Epithelial cell of proximal tubule (primary cell): ENCODE measurements at places on chromosomes 7 and 10. TPM values are rescaled to one million over a fixed set of nuclear protein-coding genes. Genes with fewer than 3 reads are reported as not detected.

DNA sequence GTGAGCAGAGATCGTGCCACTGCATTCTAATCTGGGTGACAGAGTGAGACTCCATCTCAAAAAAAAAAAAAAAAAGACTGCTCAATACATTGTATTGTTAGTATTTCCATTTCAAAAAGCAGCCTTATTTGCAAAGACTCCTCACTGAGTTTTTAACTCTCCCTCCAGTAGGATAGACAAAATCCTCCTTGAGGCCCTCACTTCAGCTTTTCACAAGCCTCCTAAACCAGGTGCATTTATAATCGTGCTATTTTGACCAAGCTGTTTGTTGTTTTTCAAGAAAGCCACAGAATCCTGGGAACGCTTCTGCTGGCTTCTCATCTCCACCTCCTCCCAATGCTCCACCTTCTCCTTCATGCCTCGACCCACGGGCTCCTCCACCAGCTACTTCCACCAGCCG is 6.3 kb upstream of the DDIT4 start:
- DNase-seq = no peak

GRCh38 chr7:21071561-21072501 is 285.1 kb upstream of the SP8 start:
- no peak for DNase-seq

GRCh38 chr7:142925413-142925812 is 8.1 kb downstream of the TRPV5 start:
- DNase-seq = no peak

GRCh38 chr10:64376167-64376566 is 855.0 kb downstream of the REEP3 start:
- DNase-seq = no peak

DNA sequence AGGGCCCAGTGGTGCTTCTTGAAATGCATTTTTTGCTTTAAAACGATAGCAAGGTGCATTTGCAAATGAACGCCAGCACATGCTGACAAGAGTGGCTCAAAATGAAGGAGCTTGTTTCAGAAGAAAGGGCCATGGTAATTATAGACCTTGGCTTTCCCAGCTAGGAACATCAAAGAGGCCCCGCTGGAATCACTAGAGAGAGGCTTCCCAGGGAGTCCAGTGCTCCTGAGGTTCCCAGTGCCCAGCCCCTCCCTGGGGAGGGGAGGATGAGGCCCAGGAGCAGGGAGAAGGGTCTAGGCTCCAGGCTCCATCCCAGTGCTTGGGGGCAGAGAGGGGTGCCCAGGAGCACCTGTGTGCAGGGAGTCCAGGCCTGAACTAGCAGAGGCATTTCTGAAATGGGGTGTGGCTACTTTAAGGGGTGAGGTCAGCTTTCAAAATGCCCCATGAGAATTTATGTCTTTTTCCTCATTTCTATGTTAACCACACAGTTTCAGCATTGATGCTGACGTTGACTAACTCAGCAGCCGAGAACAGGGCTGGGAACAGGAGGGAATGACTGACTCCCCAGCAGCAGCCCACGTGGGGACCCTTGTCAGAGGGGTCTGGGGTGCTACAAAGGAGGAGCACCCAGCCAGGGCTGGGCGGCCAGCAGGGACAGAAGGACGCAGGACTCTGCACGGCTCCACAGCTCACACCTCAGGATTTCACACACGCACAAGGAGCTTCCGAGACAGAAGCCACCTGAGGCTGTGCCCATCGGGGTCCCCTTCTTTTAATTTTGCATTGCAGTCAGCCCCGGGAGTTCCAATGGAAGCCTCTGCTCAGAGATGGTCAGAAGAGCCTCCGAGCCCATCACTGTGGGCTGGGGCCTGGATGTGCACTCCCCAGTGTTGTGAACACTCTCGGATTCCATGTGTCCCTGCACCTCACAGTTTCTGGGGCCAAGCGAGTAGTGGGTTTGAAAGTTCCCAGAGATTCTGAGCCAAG is 570.2 kb downstream of the PTPRN2 start:
- no peak for DNase-seq

- no peak for DNase-seq
Measured at GRCh38 chr10:59900048-59900727, 6.2 kb downstream of the CCDC6 start.

- no peak for DNase-seq
Measured at GRCh38 chr7:51060536-51060935, 256.1 kb downstream of the COBL start.

The HEPACAM2 gene
- not detected in 2 replicates for total RNA-seq

The CRTAC1 gene
- 0.06 TPM in 1 of 2 replicates, not detected in the other for total RNA-seq

The BICC1 gene
- total RNA-seq = 103 and 150 TPM in 2 replicates
